ENCODE measurements at places on chromosomes 11 and 22. TPM values are rescaled to one million over a fixed set of nuclear protein-coding genes. Genes with fewer than 3 reads are reported as not detected.

DNA sequence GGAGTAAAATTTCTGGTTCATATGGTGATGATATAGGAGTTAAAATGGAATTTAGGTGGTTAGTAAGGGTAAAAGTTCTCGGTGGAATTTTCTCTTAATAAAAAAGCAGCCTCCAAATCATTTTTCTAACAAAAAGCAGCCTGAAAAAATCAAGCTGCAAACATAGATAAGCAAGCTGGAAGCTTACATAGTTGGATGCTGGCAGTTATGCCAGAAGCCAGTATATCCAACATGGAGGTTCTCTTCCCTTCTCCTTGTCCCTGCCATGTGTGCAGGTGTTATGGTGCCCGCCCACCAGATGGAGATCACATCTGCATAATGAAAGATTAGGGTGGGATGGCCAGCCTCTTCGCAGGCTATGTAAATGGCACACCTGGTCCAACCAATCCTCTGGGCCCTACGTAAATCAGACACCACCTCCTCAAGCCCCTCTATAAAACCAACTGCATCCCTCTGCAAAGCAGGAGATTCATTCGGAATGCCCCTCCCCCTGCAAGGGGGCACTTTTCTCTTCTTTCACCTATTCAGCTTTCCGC lies 22.4 kb downstream of the PIWIL3 start:
- H3K36me3 ChIP-seq = no peaks in the 10 kb centered on the region
- H3K27me3 ChIP-seq = no peaks in the 10 kb centered on the region
- no peak for DNase-seq
- no peak overlapping the region for H3K27ac ChIP-seq
- no peaks in the 10 kb centered on the region for H3K4me1 ChIP-seq
- H3K4me3 ChIP-seq = no peak overlapping the region

GRCh38 chr11:12007230-12007593 lies 1.2 kb downstream of the DKK3 start:
- H3K4me3 ChIP-seq = peak overlapping the region; percentile 72
- DNase-seq = no peak
- no peaks in the 10 kb centered on the region for H3K27me3 ChIP-seq
- peak overlapping the region; percentile 60 for H3K27ac ChIP-seq
- no peaks in the 10 kb centered on the region for H3K36me3 ChIP-seq

The NUDT8 gene
- total RNA-seq = 7.2 TPM

GRCh38 chr11:4926608-4927007 lies 2.5 kb upstream of the OR51G1 start:
- H3K27me3 ChIP-seq = no peaks in the 10 kb centered on the region
- no peaks in the 10 kb centered on the region for H3K36me3 ChIP-seq
- no peak overlapping the region for H3K27ac ChIP-seq
- no peaks in the 10 kb centered on the region for H3K4me1 ChIP-seq

DNA sequence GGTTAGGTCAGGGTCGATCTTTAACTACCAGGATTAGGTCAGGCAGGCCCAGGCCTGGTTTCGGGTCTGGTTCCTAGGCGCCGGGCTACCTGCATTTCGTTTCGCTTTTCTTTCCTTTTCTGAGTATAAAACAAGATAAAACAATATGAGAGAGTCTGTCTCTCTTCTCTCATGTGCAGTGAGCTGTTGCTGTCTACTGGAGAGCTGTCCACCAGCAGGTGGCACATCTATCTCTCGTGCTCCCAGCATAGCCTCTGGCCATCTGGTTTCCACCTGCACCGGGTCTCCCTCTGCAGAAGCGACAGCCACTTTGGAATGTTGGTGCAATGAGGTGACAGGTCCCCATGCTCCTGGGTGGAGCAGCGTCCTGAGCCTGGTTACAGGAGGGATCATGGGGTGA lies 27.6 kb downstream of the RIBC2 start:
- H3K36me3 ChIP-seq = no peaks in the 10 kb centered on the region
- peaks cover 4% of the 10 kb centered on the region for H3K4me1 ChIP-seq
- H3K27me3 ChIP-seq = no peaks in the 10 kb centered on the region
- H3K4me3 ChIP-seq = no peak overlapping the region
- DNase-seq = peak; percentile 84

All from sigmoid colon (tissue), 7 donors.